ENCODE measurements at places on chromosomes 4 and X.
A peak's percentile ranks its signal among the peaks of the same experiment; 100 is the strongest.

DNA sequence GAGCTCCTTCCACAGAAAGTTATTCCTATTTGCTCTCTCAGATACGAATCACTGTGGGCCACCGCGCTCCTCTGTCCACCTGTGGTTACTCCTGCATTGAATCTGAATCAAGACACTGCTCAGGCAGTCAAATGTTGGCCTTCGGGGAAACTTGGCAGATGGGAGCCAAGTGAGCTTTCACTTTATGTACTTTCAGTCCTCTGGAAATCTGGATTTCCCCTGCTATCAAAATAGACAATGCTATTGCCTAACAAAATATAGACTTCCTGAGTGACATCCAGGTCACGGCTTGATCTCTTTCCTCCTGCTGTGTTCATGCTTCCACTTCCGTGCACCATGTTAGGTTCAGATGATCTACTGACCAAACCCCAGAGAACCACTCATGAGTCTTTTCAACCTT, 43.8 kb downstream of the FHL1 start:
- DNase-seq: peak; percentile 39

- DNase-seq: no peak
Observed at GRCh38 chr4:27326991-27327390, 466.4 kb downstream of the STIM2 start.

GRCh38 chrX:47458528-47458927, 24.5 kb downstream of the ZNF41 start:
- no peak for DNase-seq

DNA sequence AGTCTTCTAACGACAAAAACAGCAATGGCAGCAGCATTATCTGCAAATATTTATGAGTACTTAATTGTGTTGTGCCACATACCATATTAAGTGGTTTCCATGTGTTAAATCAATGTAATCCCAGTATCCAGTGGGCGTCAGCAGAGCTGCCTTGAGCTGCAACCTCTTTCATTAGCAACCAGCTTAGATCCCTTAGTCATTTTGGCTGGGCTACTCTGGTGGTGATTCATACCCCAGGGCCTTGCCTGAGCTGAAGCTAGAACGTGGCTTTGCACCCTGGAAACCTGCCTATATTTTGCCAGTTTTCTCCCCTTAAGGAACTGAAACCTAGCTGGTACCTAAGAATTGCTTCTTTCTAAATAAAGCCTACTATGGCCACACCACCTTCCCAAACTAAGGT, 474.3 kb upstream of the FTHL17 start:
- DNase-seq: no peak

- DNase-seq: no peak
Observed at GRCh38 chr4:30182786-30183185, 537.4 kb upstream of the PCDH7 start.
